GM23338 (cell line): ENCODE measurements at places on chromosomes 13 and 19. TPM values are rescaled to one million over a fixed set of nuclear protein-coding genes. Genes with fewer than 3 reads are reported as not detected.

Gene PGLYRP2
- total RNA-seq, result not detected in 2 replicates

Gene MIER2
- 37.9 and 41.3 TPM in 2 replicates for total RNA-seq

Gene SCGB2B2
- total RNA-seq, result 0.28 TPM in 1 of 2 replicates, not detected in the other

Gene SNAPC2
- 17.2 and 25.1 TPM in 2 replicates for total RNA-seq

- no peaks in the 10 kb centered on the region for H3K36me3 ChIP-seq
- H3K4me3 ChIP-seq, result no peak overlapping the region
- H3K27ac ChIP-seq, result no peak overlapping the region
Observed at GRCh38 chr19:2469102-2469914, 6.6 kb upstream of the GADD45B start.

DNA sequence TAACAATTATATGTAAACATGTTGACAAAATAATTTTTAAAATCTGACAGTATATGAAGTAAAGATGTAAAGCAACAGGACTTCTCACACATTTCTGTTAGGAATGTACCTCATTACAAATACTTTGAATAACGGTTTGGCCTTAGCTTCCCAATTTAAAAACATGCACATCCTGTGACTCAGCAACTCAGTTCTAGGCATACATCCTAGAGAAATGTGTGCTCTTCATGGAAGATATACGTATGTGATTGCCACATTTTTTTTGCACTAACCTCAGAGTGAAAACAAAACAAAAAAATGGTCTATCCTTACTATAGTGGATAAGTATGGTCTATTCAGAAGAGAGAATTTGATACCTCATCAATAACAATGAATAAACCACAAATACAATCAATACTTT lies 314.6 kb downstream of the LIG4 start:
- no peaks in the 10 kb centered on the region for H3K27me3 ChIP-seq
- no peak overlapping the region for H3K4me3 ChIP-seq
- no peaks in the 10 kb centered on the region for H3K36me3 ChIP-seq
- no peaks in the 10 kb centered on the region for H3K4me1 ChIP-seq

- no peak overlapping the region for H3K4me3 ChIP-seq
- H3K36me3 ChIP-seq, result no peaks in the 10 kb centered on the region
- H3K27ac ChIP-seq, result no peak overlapping the region
- peaks cover 13% of the 10 kb centered on the region; the same call in 1 of the 2 replicates for H3K4me1 ChIP-seq
Observed at GRCh38 chr19:47660435-47660832, 51.5 kb downstream of the BICRA start.

- H3K36me3 ChIP-seq, result no peaks in the 10 kb centered on the region
- no peak for DNase-seq
- peak overlapping the region; percentile 46 for H3K4me3 ChIP-seq
- H3K27ac ChIP-seq, result no peak overlapping the region
- H3K27me3 ChIP-seq, result peaks cover 22% of the 10 kb centered on the region
Observed at GRCh38 chr19:3042621-3043267, 13.7 kb upstream of the TLE2 start.

- H3K27ac ChIP-seq, result no peak overlapping the region
- no peak for DNase-seq
- peaks cover 12% of the 10 kb centered on the region; the same call in 1 of the 2 replicates for H3K36me3 ChIP-seq
Observed at GRCh38 chr13:40874138-40874779, 84.8 kb downstream of the SLC25A15 start.

DNA sequence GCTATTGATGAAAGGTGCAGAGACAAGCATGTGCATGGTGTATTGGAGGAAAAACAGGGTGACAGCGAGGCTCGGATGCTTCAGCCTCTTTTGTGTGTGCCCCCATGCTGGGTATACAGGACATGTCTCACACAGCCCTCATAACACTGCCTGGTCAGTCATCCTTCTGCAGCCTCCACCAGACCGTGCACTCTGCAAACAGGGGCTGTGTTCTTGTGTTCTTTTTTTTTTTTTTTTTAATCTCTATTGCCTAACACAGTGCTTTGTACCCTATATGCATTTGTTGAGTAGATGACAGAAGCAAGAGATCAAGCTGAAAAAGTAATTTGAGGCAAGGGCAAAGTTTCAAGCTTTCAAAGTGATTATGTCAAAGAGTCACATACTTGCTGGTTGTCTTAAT lies 367.2 kb upstream of the SLITRK1 start:
- H3K27me3 ChIP-seq, result no peaks in the 10 kb centered on the region
- no peak overlapping the region for H3K27ac ChIP-seq
- H3K36me3 ChIP-seq, result peaks cover 7% of the 10 kb centered on the region; the same call in 1 of the 2 replicates

- H3K27ac ChIP-seq, result no peak overlapping the region
- no peak for DNase-seq
- H3K36me3 ChIP-seq, result peaks cover 18% of the 10 kb centered on the region
- H3K4me3 ChIP-seq, result peak overlapping the region; percentile 79
- H3K4me1 ChIP-seq, result no peaks in the 10 kb centered on the region; the same call in 1 of the 2 replicates
Observed at GRCh38 chr19:6362027-6362350, 658 bp downstream of the CLPP start.
